Activated effector memory CD4-positive, alpha-beta T cell treated with anti-CD3 and anti-CD28 coated beads, Interleukin-2, amount 50 U/mL, for 16 hours (primary cell): ENCODE measurements at places on chromosomes 11 and 22.
A peak's percentile ranks its signal among the peaks of the same experiment; 100 is the strongest.

DNA sequence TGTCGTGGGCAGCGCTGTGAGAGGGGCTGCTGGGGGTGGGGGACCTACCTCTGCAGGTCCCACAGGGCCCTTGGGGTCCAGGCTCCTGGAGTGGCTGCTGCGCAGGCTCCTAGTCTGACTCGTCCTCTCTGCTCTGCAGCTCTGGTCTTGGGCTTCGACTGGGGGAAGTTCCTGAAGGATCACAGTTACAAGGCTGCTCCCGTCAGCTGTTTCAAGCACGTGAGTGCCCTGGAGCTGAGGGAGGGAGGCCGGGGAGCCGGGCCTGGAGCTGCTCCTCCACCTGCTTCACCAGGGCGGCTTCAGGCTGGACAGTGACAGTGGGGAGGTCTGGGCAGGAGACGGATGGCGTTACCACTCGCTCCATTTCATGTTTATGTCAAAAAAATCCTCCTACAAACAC, 11.9 kb downstream of the L3MBTL2 start:
- DNase-seq, result no peak

DNA sequence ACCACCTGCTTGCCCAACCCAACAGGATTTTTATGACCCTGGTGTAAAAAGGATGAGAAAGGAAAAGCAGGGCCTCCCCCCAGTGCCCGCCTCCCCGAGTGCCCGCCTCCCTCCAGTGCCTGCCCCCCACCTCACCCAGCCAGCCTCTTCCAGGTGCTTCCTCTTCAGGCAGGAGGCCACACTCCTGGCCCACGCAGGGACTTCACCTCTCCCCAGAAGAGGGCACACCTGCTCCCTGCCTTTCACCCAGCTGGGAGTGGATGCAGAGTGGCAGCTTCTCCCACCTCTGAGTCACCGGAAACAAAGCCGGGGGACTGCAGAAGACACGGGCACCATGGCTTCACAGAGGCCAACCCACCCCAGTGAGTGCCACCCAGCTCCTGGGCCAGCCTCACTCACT, 16.1 kb downstream of the CPT1A start:
- DNase-seq, result peak; percentile 81

DNA sequence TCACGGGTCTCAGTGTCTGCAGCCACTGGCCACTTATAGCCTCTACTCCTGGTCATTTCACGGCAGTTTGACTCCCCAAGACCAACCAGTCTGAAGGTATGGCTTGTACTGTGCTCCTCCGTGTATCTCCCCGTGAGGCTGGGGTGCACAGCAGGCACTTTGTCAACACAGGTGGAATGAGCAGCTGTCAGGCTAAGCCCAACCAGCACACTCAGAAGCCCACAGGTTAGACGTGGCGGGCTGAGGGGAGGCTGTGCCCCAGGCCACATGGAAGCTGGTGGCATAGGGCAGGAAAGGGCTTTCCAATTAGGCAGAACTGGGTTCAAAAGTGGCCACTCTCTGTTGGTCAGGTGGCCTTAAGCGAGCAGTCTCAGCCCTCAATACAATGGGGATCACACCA, 7.0 kb downstream of the TP53I11 start:
- DNase-seq, result no peak

- DNase-seq, result peak; percentile 62
Observed at GRCh38 chr22:23705358-23705757, 14.5 kb downstream of the RGL4 start.

DNA sequence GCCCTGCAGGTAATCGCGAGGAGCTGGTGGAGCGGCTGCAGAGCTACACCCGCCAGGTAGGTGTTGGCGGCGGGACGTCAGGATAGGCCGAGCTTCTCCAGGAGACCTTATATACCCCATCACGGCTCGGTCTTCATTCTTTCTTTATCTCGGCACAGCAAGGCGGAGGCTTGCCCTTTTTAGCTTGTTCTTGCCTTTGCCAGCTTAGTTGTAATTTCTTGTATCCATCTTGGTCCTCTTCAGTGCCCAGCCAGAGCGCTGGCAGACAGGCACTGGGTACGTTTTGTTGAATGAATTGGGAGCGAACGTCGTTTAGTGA, 459 bp downstream of the SF3B2 start:
- DNase-seq, result no peak

GRCh38 chr22:31096657-31097279, 10.6 kb downstream of the SELENOM start:
- no peak for DNase-seq

- no peak for DNase-seq
Observed at GRCh38 chr11:48108231-48109045, 108.2 kb upstream of the OR4B1 start.

- no peak for DNase-seq
Observed at GRCh38 chr11:70628855-70629844, 230.8 kb downstream of the CTTN start.

- DNase-seq, result no peak
Observed at GRCh38 chr11:85847436-85847835, 7.7 kb upstream of the CCDC83 start.

GRCh38 chr22:43564859-43565258, 153.0 kb downstream of the MPPED1 start:
- no peak for DNase-seq

- no peak for DNase-seq
Observed at GRCh38 chr11:113255096-113255495, 59.3 kb upstream of the TTC12 start.

- no peak for DNase-seq
Observed at GRCh38 chr11:74035264-74035663, 26.4 kb upstream of the UCP3 start.

- no peak for DNase-seq
Observed at GRCh38 chr22:44070029-44070428, 45.9 kb downstream of the PARVB start.

- peak; percentile 57 for DNase-seq
Observed at GRCh38 chr11:1223346-1224110, 662 bp downstream of the MUC5B start.

DNA sequence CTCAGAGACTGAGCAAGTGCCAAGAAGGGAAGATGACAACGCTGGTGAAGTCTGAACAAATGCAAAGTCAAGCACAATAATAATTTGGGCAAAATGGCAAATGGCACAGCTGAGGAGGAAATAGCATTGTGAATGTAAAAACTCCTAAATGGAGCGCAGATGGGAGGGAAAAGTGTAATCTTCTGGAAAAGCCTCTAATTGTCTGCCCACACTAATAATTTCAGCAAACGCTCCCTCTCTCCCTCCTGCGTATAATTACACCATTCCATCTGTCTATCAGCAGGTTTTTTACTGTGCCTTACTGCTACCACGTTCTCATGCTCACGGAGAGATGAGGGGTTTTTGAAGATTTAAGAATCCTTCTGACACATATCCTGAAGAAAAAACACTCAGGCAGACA, 302.6 kb downstream of the KIRREL3 start:
- no peak for DNase-seq

- no peak for DNase-seq
Observed at GRCh38 chr11:1822648-1823375, 12.0 kb upstream of the SYT8 start.

DNA sequence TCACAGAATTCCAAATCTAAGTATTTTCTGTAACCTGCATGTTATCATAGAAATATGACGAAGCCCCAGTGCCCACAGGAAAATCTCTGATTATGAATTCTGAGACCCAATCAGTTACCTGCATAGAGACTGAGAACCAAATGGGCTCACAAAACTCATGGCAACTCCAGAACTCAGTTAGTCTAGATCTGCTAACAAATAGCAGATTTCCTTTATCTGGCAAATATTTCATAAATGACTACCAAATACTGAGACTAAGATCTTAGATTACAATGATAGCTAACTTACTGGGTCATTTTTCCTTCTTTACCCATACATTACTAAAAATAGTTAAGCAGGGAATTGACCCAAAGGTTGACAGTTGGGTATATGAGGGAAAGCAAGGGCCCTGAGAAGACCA, 228.1 kb upstream of the FAT3 start:
- no peak for DNase-seq

GRCh38 chr11:131495423-131495822, 125.0 kb downstream of the NTM start:
- no peak for DNase-seq

DNA sequence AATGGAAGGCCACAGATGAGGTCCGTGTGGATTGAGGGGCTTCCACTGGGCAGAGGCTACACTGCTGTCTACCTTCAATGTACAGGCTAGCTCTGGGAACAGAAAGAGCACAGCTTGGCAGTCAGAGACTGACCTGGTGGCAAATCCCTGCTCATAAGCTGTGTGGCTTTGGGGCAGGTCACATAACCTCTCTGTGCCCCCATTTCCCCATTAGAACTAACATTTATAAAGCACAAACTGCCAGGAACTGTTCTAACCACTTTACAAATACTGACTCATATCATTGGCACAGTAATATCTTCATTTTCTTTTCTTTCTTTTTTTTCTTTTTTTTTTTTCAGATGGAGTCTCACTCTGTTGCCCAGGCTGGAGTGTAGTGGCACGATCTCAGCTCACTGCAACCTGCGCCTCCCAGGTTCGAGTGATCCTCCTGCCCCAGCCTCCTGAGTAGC, 3.1 kb downstream of the FOSL1 start:
- DNase-seq, result no peak
